ENCODE measurements at places on chromosomes 4 and X. TPM values are rescaled to one million over a fixed set of nuclear protein-coding genes. Genes with fewer than 3 reads are reported as not detected.

F8A2 gene
- total RNA-seq: not detected

RIBC1 gene
- total RNA-seq: 1.2 TPM

RPS6KA6 gene
- 10.4 TPM for total RNA-seq

RGN gene
- total RNA-seq: 7.0 TPM

SLC49A3 gene
- 8.9 TPM for total RNA-seq

PCDH7 gene
- 18.4 TPM for total RNA-seq

ABLIM2 gene
- total RNA-seq: 8.5 TPM

GRXCR1 gene
- total RNA-seq: not detected

TMLHE gene
- total RNA-seq: 27.2 TPM

FHL1 gene
- total RNA-seq: 248 TPM

IRS4 gene
- 0.96 TPM for total RNA-seq

AFF2 gene
- total RNA-seq: 2.3 TPM

KLHL15 gene
- 7.8 TPM for total RNA-seq

CPE gene
- 70.4 TPM for total RNA-seq

MFAP3L gene
- total RNA-seq: 90.2 TPM

TMEM150C gene
- 4.8 TPM for total RNA-seq

APLN gene
- total RNA-seq: 0.52 TPM
